ENCODE measurements at places on chromosomes 5 and 9. TPM values are rescaled to one million over a fixed set of nuclear protein-coding genes. Genes with fewer than 3 reads are reported as not detected.

TERT gene
- total RNA-seq: 3.6 TPM

DRD1 gene
- total RNA-seq: 0.77 TPM

SLC6A7 gene
- total RNA-seq: not detected

FYB1 gene
- 3.1 TPM for total RNA-seq

SLC36A2 gene
- total RNA-seq: 0.74 TPM

NCBP1 gene
- 18.1 TPM for total RNA-seq

MTAP gene
- total RNA-seq: 13.3 TPM

PHF24 gene
- not detected for total RNA-seq

CYLC2 gene
- total RNA-seq: not detected

MAMDC2 gene
- total RNA-seq: 4.2 TPM

ANXA6 gene
- 85.7 TPM for total RNA-seq

PRRX2 gene
- 14.3 TPM for total RNA-seq

DNA sequence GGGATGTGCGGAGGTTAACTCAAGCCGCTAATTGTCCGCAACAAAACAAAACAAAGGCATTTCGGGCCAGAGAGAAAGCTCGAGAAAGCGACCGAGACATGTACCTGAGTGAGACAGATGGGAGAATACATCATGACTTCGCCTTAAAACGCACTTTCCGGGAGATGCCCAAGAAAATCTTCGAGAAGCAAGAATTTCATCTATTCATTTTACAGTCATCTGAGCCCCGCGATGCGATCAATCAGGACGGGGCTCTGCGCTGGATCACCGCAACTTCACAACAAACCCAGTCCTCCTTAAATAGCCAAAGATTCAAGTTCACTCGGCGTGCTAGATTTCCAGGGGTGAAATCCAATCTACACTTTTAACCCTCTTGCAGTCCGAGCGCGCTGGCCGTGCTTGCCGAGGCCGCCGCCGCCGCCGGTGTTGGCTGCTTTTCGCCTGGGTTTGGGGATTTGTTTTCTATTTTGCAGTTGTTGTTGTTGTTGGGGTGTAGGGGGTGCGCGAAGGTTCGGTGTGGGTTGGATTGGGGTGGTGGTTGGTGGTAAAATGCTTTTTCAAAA, 482 bp downstream of the NFIB start:
- H3K27ac ChIP-seq: peak overlapping the region; percentile 96
- H3K36me3 ChIP-seq: no peaks in the 10 kb centered on the region
- H3K4me3 ChIP-seq: peak overlapping the region; percentile 73
- DNase-seq: no peak
- no peaks in the 10 kb centered on the region for H3K27me3 ChIP-seq

GRCh38 chr5:27473307-27474046, 435.1 kb upstream of the CDH9 start:
- no peak overlapping the region for H3K4me3 ChIP-seq
- H3K27ac ChIP-seq: no peak overlapping the region
- H3K4me1 ChIP-seq: no peaks in the 10 kb centered on the region

DNA sequence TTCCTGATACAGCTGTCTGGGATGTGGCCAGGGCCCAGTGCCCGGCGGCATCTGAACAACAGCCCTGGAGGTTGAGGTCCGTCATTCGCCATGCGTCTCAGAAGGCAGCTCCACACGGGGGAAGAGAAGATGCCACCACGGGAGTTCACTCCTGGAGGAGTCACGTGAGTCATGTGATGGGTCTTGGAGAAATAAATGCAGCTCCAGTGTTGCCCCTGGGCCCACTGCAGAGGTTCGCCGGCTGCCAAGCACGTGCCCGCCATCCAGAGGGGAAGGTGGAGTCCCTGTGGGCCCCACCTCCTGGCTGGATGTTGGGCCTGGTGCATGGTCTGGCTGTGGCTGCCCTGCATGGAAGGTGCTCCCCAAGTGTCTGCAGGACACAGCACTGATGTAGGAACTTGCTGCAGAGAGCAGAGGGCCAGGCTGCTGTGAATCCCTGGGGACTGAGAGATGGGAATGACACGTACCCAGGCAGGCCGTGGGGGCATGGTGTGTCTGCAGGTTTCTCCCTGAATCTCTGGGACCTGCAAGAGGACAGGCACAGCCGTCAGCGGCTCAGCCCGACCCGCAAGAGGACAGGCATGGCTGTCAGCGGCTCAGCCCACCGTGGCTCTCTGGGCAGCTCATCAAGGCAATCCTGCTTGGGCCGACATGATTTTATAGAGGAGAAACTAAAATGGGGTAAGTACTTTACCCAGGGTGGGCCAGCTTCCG, 418.3 kb upstream of the IRX4 start:
- H3K27ac ChIP-seq: no peak overlapping the region
- H3K4me3 ChIP-seq: no peak overlapping the region
- H3K4me1 ChIP-seq: no peaks in the 10 kb centered on the region

DNA sequence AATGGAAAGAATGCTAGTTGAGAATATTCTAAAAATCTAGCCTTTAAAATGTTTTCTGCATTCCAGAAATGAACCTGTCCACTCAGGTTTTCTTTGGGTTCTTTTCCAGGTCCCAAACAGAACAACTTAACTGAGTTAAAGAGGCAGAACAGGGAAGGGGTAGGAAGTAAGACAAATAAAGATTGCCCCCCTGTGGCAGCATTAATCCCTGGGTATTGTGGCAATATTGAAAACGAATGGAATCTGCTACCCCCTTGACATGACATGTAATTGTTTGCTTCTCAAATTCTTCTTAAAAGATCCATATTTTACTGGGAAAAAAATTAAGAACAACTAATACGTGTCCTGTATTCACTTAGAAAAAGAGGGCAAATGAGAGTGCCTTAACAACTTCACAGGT, 9.3 kb upstream of the RBM22 start:
- no peak for DNase-seq
- peaks cover 4% of the 10 kb centered on the region for H3K36me3 ChIP-seq
- no peak overlapping the region for H3K4me3 ChIP-seq
- no peaks in the 10 kb centered on the region for H3K27me3 ChIP-seq
- no peaks in the 10 kb centered on the region for H3K4me1 ChIP-seq

GRCh38 chr9:8337834-8338766, 538.5 kb upstream of the DMAC1 start:
- no peak overlapping the region for H3K4me3 ChIP-seq
- H3K27ac ChIP-seq: no peak overlapping the region
- H3K36me3 ChIP-seq: no peaks in the 10 kb centered on the region
- H3K4me1 ChIP-seq: no peaks in the 10 kb centered on the region
- no peak for DNase-seq
- no peaks in the 10 kb centered on the region for H3K27me3 ChIP-seq

DNA sequence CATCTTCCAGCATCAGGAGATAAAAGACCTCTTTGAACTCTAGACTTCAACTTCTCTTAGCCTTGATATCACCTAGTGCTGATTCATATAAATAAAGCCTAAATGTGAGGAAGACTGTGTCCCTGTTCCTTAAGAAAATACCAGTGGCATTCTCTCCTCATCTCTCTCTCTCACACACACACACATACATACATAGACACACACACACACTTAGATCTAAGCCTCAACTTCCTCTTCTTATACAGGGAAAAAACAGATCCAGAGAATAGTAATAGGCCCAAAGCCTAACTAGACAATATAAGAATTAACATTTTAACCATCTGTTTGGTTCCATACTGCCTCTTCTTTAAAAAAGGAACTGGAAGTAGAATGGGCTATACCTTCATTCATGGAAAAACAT, 195.3 kb upstream of the NR4A3 start:
- H3K27ac ChIP-seq: no peak overlapping the region
- H3K4me1 ChIP-seq: no peaks in the 10 kb centered on the region
- H3K27me3 ChIP-seq: no peaks in the 10 kb centered on the region
- no peak overlapping the region for H3K4me3 ChIP-seq

DNA sequence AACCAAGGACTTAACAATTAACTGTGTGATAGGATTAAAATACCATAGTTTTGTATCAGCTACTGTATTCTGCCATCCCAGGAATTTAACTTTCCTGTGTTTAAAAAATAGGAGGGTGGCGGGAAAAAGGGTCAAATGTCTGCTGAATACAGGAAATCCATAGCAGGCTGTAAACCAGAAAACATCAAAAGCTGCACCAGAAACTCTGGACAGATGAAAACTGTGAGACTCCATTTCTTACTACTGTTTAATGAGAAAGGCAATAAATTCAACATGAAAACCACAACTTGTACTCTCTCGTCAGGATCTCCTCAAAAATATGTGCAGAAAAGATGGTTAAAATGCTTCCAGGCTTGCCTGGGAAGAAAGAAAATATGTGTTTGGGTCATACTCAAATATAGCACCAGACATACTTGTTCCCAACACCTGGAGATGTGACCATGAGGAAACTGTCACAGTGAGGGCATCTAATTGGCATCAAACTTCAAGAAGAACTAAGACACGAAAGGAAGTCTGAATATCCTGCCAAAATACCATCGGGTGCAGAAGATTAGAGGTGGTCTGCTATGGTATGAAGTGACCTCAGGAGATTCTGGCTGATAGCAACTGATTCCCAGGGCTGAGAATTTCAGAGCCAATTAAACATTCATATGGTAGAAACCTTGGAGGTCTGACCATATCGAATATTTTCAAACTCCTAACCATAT, 164.7 kb upstream of the TARS1 start:
- no peak overlapping the region for H3K4me3 ChIP-seq
- no peaks in the 10 kb centered on the region for H3K4me1 ChIP-seq
- no peak overlapping the region for H3K27ac ChIP-seq
- no peak for DNase-seq
- no peaks in the 10 kb centered on the region for H3K36me3 ChIP-seq
- H3K27me3 ChIP-seq: no peaks in the 10 kb centered on the region

GRCh38 chr9:130451004-130451390, 6.2 kb downstream of the ASS1 start:
- no peak for DNase-seq
- H3K4me1 ChIP-seq: no peaks in the 10 kb centered on the region
- H3K27ac ChIP-seq: peak overlapping the region; percentile 60
- no peaks in the 10 kb centered on the region for H3K27me3 ChIP-seq
- no peaks in the 10 kb centered on the region for H3K36me3 ChIP-seq
- no peak overlapping the region for H3K4me3 ChIP-seq

- no peak for DNase-seq
- no peaks in the 10 kb centered on the region for H3K4me1 ChIP-seq
- H3K27me3 ChIP-seq: no peaks in the 10 kb centered on the region
- no peak overlapping the region for H3K4me3 ChIP-seq
- no peak overlapping the region for H3K27ac ChIP-seq
- H3K36me3 ChIP-seq: no peaks in the 10 kb centered on the region
Measured at GRCh38 chr9:20528253-20528652, 94.0 kb downstream of the MLLT3 start.

GRCh38 chr9:108386032-108386431, 469.8 kb downstream of the ACTL7B start:
- H3K4me3 ChIP-seq: no peak overlapping the region
- no peaks in the 10 kb centered on the region for H3K27me3 ChIP-seq
- no peak overlapping the region for H3K27ac ChIP-seq
- DNase-seq: no peak

GRCh38 chr5:98816582-98817222, 43.2 kb downstream of the RGMB start:
- no peak overlapping the region for H3K4me3 ChIP-seq
- no peak for DNase-seq
- H3K36me3 ChIP-seq: no peaks in the 10 kb centered on the region

GRCh38 chr9:70829591-70830265, 291.7 kb downstream of the TRPM3 start:
- no peak for DNase-seq
- no peaks in the 10 kb centered on the region for H3K36me3 ChIP-seq
- no peak overlapping the region for H3K4me3 ChIP-seq
- no peaks in the 10 kb centered on the region for H3K27me3 ChIP-seq

- no peak for DNase-seq
- no peaks in the 10 kb centered on the region for H3K36me3 ChIP-seq
- no peak overlapping the region for H3K4me3 ChIP-seq
- no peak overlapping the region for H3K27ac ChIP-seq
Measured at GRCh38 chr9:82247318-82247717, 258.7 kb downstream of the SPATA31D1 start.

DNA sequence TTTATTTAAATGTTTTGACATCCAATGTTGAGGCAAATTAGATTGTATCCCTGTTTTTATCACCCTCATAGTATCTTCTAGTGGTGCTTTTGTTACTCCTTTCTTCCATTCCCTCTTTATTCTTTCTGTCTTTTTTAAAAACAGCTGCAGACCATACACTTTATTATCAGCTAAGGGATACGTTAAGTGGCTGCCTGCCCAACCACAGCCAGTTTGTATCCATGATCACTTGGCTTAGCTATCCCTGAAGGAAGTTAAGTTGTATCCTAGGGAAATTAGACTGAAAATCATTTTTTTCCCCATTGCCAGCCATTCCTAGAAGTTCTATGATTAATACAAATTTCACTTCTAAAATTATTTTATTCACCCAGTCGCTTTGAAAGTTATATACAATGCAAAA, 1032.7 kb downstream of the NR2F1-AS1 start:
- no peak for DNase-seq
- H3K4me3 ChIP-seq: no peak overlapping the region
- H3K27me3 ChIP-seq: no peaks in the 10 kb centered on the region
- H3K36me3 ChIP-seq: no peaks in the 10 kb centered on the region

GRCh38 chr5:60379907-60380306, 320.1 kb downstream of the DEPDC1B start:
- no peak overlapping the region for H3K27ac ChIP-seq
- DNase-seq: no peak
- H3K27me3 ChIP-seq: no peaks in the 10 kb centered on the region
- no peak overlapping the region for H3K4me3 ChIP-seq
- H3K36me3 ChIP-seq: no peaks in the 10 kb centered on the region

- no peaks in the 10 kb centered on the region for H3K27me3 ChIP-seq
- no peak overlapping the region for H3K27ac ChIP-seq
- DNase-seq: no peak
- no peaks in the 10 kb centered on the region for H3K36me3 ChIP-seq
Measured at GRCh38 chr9:108727580-108728111, 128.1 kb downstream of the ACTL7B start.

DNA sequence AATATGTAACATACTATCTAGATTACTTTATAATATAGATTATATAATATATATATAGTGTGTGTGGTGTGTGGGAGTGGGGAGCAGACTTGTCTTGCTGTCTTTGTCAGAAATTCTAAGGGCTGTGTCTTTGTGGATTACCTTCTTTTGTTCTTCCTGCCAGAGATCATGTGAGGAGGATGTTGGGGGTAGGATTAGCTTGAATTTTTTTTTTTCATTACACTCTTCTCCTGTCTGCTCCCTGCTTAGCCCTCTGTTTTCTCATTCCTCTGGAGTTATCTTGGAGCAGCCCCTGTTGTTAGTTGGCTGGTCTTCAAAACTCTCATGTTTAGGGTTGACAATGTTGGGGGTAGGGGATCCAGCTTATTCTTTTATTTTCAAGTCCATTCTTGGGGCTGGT, 21.0 kb upstream of the C9orf40 start:
- no peaks in the 10 kb centered on the region for H3K27me3 ChIP-seq
- H3K27ac ChIP-seq: no peak overlapping the region
- DNase-seq: no peak
- H3K4me3 ChIP-seq: no peak overlapping the region
- H3K36me3 ChIP-seq: no peaks in the 10 kb centered on the region

GRCh38 chr5:52799358-52799982, 11.8 kb downstream of the ITGA1 start:
- H3K4me1 ChIP-seq: peaks cover 13% of the 10 kb centered on the region
- no peaks in the 10 kb centered on the region for H3K27me3 ChIP-seq
- H3K4me3 ChIP-seq: peak overlapping the region; percentile 66
- no peaks in the 10 kb centered on the region for H3K36me3 ChIP-seq
- peak; percentile 18 for DNase-seq
- H3K27ac ChIP-seq: peak overlapping the region; percentile 91
